NCI-H524 (cell line): ENCODE measurements at places on chromosomes 2 and 18.

DNA sequence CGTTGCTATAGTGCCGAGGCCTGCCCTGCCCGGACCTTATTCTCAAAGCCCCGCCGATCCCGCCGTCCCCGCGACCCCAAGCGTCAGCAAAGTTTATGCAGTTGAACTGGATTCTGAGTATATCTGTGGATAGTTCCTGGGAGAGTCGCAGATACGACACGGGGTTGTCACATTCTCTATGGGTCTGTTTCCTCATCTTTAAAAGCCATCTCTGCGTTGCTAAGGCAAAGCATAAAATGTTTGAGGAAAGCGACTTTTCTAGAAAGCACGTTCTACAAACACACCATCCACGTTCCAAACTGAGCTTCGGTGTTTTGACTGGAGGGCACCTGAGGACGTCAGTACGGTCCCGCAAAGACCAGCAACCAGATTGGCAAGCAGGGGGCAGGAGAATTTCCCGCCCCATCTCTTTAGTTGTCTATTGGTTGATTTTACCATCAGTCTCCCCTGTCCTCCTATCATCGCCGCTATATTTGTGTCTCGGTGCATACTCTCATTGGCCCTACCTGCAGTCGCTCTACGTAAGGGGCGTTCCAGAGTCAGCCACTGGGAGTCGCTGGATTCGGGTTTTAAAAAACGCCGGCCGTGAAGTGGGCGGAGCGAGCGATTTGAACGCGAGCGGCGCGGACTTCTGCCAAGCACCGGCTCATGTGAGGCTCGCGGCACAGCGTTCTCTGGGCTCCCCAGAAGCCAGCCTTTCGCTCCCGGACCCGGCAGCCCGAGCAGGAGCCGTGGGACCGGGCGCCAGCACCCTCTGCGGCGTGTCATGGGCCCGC lies at the start of gene CENPA:
CENPA (plus strand) TSS at position 626 of the 776 bp plus-strand sequence; CDS start at position 767, 141 bp downstream.
- DNase-seq = peak; percentile 100

- no peak for DNase-seq
Measured at GRCh38 chr2:239876271-239876947, 148.7 kb downstream of the NDUFA10 start.

DNA sequence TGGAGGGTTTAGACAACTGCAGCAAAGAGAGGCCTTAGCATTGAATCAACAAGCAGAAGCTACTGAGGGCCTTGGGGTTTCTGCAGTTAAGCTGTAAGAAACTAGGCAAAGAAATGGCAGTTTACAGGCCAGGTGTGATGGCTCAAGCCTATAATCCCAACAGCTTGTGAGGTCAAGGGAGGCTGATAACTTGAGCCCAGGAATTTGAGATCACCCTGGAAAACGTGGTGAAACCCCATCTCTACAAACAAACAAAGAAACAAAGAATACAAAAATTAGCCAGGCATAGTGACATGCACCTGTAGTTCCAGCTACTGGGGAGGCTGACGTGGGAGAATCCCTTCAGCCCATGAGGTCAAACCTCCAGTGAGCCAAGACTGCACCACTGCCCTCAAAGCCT lies 421.6 kb upstream of the CHST9 start:
- DNase-seq = no peak

DNA sequence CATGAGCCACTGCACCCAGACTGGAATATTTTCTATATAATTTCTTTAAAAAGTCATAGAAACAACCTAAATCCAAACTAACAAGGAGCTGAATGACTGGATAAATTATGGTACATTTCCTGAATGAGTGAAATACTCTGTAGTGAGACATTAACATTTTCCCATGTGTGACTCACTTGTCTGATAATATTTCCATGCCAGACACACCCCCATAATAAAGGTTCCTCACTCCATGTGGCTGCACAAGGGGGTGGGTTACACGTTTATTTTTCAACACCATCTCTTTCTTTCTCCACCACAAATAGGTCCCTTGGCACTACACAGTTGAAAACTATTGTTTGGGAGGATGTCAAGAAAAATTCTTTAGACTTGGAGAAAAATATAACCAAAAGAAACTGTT lies 266.3 kb upstream of the LYPD1 start:
- DNase-seq = no peak

- DNase-seq = no peak
Measured at GRCh38 chr2:112836695-112837117, at the start of gene IL1B. Gene IL1B, minus strand, starts transcription at chr2:112836779. Its CDS starts 550 bp downstream, at chr2:112836229.

DNA sequence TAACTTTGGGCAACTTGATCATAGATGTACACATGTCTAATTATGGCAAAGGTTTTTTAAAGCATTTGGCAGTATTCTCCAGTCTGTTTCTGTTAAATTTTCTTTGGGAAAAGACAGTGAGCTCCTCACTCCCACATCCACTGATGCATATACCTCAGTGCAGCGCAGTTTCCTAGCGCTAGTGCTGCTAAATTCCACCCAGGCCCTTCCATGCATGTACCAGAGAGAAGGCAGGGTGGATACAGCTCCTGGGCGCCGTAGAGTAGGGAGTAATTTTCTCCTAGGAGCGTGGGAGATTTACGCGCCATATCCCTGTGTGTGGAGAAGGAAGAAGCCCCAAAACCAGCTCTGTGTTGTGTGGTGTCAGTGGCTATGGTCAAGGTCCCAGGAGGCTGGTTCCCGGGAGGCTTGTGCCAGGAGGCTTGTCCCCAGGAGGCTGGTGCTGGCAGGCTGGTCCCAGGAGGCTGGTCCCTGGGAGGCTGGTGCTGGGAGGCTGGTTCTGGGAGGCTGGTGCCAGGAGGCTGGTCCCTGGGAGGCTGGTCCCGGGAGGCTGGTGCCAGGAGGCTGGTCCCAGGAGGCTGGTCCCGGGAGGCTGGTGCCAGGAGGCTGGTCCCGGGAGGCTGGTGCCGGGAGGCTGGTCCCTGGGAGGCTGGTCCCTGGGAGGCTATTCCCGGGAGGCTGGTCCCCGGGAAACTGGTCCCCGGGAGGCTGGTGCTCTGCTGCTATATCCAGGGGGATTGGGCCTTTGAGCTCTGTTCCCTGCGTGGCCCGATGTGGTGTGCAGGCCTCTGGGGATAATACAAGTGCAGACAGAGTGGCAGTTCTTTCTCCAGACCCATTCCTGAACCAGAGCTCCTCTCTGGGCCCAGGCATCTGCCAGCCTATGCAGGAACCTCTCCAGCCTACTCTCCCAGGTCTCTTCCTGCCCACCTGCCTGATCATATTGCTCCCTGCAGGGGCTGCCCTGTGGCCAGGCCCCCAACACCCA lies 161.2 kb downstream of the SEPTIN10 start:
- DNase-seq = no peak
